ENCODE measurements at places on chromosomes 7 and 10.

- DNase-seq = peak; percentile 9
These were observed 253.5 kb downstream of the MAGI2 start for GRCh38 chr7:79199961-79200360.

DNA sequence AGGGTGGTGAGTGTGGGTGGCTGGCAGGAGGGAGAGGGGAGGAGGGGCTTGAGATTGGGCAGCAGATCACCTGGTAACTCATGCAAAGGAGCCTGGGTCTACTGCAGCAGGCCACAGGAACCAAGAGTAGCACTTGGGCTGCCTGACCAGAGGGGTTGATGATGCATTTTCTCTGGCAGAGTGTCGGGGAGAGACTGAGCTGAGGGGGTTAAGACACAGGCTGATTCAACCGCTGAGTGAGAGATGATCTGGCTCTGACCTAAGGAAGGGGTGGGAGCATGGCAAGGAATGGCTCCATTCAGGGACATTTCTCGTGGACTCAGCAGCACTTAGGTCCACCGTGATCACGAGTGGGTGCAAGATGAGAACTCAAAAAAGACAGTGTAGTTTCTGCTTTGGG is 115.5 kb upstream of the STK17A start:
- no peak for DNase-seq

DNA sequence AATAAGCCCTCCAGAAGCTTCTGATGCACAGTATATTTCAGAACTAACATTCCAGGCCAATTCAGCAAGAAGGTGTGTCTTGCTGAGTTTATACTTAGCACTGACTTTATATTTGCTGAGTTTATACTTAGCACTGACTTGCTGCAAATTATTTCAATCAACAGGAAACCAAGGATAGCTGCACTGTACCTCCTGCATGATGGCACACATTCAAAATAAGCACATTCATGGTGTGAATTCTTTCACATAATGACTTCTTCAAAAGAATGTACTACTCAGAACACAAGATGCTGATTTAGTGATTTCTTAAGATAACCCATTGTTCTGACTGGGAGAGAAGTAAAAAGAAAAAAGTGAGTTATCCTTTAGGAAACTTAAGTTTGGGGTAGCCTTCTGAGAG is 52.0 kb downstream of the JAZF1 start:
- peak; percentile 31 for DNase-seq

- DNase-seq = no peak
These were observed 9.6 kb upstream of the PDCD4 start for GRCh38 chr10:110861930-110862649.

DNA sequence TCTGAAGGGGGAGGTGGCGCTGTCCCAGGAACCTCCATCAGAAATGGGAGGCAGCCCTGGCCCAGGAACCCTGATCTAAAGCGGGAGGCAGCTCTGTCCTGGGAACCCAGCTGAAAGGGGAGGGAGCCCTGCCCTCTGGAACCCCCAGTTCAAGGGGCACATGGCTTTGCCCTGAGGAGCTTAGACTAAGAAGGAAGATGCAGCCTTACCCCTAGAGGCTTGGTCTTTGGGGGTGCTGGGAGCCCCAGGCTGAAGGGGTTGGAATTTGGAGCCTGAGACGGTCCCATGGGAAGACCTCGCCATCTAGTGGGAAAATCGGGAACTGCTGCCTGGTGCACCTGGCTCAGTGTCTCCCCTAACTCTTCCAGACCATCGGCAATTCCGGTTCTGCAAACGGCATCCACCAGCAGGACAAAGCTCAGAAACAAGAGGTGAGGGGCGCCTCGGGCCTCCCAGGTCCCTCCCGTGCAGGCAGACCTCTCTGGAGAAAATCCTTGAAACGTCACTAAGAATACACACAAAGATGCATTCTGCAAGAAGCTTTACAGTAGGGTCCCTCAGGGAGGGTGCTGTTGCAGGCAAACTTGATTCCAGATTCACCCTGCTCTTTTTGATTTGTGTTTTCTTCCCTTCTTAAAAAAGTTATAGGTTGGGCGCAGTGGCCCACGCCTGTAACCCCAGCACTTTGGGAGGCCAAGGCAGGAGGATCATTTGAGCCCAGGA is 52.4 kb upstream of the GTF2IRD1 start:
- DNase-seq = no peak

DNA sequence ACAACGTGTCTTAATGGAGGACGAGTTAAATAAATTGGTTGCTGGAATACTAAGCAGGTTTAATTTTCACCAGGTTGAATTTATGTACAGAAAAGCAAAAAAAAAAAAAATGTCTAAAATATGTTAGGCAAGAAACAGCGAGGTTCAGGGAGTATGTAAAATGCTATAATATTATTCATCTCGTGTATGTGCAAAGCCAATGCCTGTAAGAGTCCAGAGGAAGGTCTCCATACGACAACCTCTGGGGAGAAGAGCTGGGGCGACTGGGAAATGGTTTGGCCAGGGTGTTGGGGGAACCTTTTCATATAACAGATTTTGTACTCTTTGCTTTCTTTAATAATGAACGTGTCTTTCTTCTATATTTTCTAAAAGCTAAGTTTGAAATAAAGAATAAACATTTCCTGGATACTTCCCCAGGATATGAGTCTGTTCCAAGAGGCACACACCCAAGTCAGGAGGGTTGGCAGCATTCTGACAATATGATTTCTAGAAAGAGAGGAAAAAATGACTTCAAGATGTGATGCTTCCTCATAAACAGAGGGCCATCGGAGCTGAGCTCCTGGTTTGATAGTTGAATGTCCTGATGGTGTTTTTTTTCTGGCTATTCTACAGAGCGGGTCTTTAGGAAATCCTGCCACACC is 208.6 kb upstream of the MGMT start:
- no peak for DNase-seq

DNA sequence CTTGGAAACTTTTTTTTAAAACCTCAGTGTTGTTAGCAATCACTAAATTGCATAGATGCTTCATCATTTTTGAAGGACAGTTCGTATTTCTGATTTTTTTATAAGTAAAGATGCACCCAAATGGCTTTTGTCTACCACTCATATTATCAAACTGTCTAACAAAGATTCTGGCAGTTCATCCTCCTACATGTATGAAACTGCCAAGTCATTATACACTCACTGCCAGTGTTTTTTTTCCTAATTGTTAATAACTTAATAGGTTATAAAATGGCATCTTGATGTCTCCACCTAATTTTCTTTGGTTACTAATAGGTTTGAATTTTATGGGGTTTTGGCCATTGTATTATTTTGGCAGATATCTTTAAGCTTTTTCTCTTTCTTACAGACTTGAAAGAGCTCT is 77.0 kb downstream of the HTR5A start:
- no peak for DNase-seq

- DNase-seq = peak; percentile 95
These were observed 23.6 kb upstream of the SEMA3C start for GRCh38 chr7:80942261-80943041.

- DNase-seq = peak; percentile 48
These were observed 98.0 kb upstream of the GATA3 start for GRCh38 chr10:7956508-7956907.

- DNase-seq = no peak
These were observed 24.1 kb downstream of the FZD1 start for GRCh38 chr7:91288208-91288824.

DNA sequence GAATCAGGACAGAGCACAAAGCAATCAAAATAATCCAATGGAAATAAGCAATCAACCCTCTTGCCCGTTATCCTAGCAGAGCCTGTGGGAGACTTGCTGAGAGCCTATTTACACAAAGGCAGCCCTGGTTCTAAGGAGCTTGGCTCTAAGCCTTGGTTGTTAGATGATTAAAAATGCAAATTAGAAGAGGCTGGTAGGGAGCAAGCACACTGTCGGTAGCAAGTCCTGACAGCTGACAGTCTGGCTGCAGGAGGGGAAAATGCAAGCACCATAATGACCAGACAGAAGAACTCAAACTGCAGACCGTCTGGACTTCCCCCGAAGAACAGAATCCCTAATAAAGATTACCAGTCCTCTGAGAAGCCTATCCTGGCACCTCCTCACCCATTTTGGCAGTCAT is 131.8 kb upstream of the CTTNBP2 start:
- DNase-seq = no peak

DNA sequence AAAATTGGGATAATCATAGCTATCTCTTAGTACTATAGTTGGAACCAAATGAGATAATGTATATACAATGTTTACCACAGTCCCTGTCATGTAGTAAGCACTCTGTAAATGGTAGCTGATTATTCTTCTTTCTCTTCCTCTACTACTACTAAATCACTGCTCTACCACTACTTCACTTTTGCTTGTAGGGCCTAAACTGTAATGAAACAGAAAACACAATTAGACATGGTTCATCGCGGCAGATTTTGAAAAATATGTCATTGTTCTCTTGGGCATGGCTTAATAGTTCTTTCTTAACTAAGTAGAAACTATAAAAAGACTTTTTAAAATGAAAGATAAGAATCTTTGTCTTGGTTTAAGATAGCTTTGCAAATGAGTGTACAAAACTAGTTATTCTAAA is 34.9 kb downstream of the R3HCC1L start:
- no peak for DNase-seq

GRCh38 chr10:129919358-129919757 is 44.7 kb downstream of the EBF3 start:
- DNase-seq = no peak

DNA sequence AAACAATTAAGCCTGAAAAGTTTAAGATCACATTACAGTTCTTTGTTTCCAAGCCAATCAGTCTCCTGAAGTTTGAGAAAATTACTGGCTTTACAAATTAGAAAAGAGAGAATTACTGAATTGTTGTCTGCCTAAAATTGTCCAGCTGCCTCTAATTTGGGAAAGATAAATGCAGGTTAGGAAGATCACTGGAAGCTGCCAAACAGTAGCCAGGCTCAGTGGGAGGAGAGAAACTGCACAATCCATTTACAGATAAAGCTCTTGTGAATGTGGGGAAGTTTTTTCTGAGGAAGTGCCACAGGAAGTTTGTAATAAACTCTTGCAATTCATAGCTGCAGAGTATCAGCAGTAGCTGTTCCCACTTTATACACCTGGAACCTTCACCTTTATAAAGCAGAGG is 100.7 kb downstream of the IQUB start:
- no peak for DNase-seq

DNA sequence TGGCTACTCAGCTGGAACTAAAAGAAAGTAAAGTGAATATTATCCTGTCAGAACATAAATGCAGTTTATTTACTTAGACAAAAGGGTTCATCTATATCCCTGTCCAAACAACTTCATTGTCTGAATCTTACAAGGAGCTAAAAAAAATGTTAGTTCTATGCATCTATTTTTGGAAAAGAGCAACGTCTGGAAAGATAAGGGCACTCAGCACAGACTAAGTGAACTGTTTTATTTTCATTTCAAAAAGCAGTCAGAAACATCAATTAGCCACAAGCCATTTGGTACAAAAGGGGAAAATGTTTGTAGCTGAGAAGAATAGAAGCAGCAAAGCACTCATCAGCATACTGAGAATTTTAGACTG is 245.5 kb downstream of the FOXP2 start:
- no peak for DNase-seq

- DNase-seq = no peak
These were observed 121.5 kb downstream of the CRPPA start for GRCh38 chr7:16299853-16300252.

GRCh38 chr7:114977277-114977676 is 55.4 kb downstream of the MDFIC start:
- DNase-seq = no peak

DNA sequence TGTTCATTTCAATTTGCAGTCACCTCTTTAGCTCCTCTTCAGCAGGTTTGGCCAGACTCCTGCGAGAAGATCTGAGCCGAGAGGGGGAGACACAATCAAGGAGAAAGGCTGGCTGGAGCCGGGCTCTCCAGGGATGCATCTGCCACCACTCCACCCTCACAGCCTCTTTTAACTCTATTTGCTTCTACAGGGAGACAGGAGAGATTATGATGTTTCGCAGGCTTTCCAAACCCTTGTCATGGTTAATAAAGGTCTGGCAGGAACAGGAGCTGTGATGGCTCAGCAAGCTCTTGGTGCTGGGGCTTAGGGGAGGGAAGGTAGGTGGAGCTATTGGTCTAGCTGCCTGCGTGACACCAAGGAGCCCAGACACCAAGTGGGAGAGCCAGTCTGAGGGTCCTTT is 448.1 kb upstream of the PODXL start:
- no peak for DNase-seq

GRCh38 chr10:126593968-126594701 is 76.4 kb downstream of the C10orf90 start:
- DNase-seq = no peak

DNA sequence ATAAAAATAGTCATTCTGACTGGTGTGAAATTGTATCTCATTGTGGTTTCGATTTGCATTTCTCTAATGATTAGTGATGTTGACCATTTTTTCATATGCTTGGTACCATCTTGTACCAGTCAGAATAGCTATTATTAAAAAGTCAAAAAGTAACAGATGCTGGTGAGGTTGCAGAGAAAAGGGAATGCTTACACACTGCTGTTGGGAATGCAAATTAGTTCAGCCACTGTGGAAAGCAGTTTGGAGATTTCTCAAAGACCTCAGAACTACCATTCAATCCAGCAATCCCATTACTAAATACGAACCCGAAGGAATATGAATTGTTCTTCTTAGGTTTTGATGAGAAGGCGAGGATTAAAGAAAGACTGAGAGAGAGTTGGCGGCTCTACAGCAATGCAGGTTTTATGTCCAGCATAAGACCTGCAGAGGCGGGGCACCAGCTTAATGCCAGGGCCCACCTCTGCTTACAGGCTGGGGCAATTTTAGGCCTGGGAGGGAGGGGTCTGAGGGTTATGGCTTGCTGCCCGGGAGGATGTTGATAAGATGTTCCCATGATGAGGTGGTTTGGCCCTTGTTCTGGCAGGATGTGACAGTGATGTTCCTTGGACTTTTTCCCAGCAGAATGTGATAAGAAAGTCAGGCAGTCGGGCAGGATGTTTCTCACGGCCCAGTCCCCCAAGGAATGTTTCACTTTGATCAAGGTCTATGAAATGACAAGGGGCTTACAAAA is 74.4 kb downstream of the MEST start:
- peak; percentile 69 for DNase-seq

DNA sequence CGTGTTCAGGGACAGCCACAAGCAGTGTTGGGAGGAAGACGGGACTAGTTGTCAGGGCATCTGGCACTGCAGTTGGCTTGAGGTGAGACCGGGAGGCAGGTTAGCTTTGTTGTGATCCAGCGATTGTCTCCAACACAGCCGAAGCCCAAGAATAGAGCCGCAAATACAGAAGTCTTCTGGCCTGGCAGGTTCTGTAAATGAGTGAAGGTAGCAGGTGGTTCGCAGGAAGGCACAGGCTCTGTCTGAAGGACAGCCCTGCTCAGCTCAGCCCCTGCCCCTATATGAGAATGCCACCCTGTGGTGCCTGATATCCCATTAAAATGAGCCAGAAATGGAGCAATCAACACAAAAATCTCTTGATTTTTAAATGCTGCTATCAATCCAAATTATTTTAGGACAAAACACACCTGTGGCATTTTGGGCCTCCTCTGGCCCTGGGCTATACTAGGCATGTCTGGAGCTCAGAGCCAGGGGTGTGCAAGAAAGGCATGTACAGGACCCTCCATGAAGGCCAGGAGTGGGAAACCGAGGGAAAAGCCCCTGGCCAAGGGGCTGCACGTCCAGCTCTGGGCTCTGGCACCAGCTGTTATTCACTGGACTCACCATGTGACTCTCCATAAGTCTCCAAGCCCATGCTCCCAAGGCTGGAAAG is 11.2 kb upstream of the C10orf71 start:
- DNase-seq = no peak

All from non-pigmented ciliary epithelial cell (primary cell).